NCI-H2227 treated with DMSO at 0.1 percent for 48 hours (cell line): ENCODE measurements at places on chromosomes 3 and 15.

DNA sequence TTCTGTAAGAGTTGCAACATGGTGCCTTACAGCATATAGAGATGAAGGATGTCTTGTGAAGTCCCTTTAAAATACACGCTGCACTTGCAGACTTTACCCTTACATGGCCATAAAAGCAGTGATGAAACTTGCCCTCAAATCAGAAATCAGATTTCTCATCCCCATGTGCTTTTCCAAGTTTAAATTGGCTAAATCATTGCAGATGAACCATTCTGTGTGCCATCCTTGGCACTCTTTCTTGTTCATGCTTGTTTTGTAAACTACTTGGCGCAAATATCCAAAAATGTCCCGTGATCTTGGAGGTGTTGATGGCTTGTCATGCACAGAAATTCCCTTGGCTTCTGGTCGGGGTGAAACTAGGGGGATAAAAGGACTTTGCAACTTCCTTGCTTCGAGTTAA lies 135.7 kb downstream of the LRIG1 start:
- DNase-seq = no peak

DNA sequence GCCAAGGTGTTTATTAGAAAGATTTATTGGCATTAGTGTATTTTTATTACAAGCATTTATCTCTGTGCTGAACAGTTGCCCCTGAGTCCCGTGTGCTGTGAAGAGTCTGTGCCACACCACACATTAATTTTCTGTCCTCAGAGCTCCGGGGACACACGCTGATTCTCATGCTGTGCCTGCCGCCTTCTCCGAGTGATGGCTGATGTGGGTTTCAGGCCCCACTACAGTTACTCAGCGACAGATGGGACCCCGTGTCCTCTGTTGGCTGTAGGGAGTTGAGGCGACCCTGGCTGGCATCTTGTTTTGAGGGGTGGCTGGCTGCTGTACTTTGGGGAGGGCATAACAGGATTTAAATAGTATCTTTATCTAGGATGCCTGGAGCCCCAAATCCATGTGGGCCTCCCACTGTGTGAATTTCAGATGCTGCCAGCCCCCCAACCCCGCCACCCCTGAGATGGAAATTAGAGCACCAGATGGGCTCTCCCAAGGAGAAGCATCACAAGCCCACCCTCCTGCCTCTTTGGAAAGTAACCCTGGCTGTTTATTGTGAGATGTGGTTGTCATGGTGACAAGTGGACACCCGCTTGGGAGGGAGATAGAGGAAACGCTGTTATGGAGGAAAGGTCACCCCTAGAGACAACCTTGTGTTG lies 185.6 kb downstream of the APBA2 start:
- peak; percentile 21 for DNase-seq

GRCh38 chr3:184325715-184326369 lies 11.4 kb downstream of the EIF4G1 start:
- DNase-seq = no peak

DNA sequence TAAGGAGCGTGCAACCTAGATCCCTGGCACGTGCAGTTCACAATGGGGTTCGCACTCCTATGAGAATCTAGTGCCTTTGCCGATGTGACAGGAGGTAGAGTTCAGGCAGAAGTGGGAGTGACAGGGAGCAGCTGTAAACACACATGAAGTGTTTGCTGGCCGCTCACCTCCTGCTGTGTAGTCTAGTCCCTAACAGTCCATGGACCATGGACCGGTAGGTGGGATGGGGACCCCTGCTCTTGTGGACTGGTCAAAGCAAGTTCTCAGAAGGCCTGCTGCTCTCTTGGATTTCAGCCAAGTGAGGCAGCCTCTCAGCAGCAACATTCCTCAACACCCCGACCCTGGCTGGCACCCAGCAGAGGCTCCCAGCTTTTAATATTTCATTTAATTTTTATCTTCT lies 58.2 kb upstream of the SNRPA1 start:
- no peak for DNase-seq

GRCh38 chr3:20742903-20743552 lies 557.0 kb upstream of the SGO1 start:
- DNase-seq = no peak

- DNase-seq = no peak
Measured at GRCh38 chr3:21185816-21186314, 565.1 kb downstream of the ZNF385D start.

DNA sequence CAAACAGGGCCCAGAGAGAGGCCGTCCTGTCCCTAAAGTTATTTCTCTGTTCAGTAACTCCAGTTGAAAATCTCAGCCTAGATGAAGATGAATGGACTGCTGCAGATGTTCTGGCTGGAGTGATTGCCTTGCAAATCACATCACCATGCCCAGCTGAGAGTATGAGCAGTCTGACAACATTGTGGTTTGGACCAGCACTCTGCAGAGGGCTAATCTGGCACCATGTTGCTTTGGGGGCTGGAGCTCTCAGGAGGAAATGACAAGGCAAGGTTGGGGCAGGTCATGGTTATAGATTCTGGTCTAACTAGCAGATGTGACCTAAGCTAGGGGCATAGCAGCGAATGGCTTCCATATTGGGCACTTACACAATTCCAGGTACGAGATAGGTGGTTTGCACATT lies 314.2 kb downstream of the CLSTN2 start:
- no peak for DNase-seq

DNA sequence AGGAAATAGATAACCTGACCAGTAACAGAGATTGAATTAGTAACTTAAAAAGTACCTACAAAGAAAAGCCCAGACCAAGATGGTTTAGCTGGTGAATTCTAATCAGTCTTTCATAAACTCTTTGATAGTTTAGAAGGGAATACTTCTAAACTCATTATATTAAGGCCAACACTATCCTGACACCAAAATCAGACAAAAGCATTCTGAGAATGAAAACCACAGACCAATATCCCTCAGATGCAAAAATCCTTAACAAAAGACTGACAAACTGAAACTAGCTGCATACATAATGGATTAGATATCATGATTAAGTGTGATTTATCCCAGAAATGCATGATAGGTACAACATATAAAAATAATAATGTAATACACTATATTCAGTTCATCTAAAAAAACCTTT lies 115.6 kb downstream of the RFX7 start:
- DNase-seq = no peak

- DNase-seq = no peak
Measured at GRCh38 chr3:117531078-117531767, 821.6 kb downstream of the TUSC7 start.

- DNase-seq = no peak
Measured at GRCh38 chr3:187746442-187747281, 1.4 kb upstream of the BCL6 start.

DNA sequence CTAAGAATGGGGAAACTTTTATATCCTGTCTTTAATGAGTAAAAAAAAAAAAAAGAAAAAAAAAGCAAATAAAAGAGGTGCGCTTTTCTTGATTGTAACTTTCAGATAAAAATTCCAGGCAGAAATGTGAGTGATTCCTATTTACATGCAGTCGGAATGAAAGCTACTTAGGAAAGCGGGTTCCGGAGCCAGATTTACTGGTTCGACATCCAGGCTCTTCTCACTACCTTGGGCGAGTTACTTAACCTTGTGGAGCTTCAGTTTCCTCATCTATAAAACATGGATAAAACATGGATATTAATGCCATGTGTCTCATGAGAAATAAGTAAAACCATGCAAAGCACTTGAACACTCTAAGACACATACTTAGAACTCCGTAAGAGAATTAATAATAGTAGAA lies 169.2 kb downstream of the TP63 start:
- no peak for DNase-seq

DNA sequence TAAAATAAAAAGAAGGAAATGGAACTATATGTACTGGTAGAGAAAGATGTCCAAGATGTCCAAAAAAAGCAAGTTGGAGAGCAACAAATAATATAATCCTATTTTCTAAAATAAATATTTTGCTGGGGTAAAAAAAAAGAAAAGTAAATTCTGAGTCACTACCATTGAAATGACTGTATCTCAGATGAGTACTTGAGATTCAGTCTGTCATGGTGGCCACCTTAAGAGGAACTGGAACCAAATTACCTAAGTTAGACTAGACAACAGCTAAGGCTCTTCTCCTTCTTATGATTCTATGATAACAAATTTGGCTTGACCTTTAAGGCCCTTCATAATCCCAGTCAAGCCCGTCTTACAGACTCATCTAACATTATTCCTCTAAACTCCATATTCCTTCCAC lies 270.6 kb upstream of the HES1 start:
- DNase-seq = no peak

DNA sequence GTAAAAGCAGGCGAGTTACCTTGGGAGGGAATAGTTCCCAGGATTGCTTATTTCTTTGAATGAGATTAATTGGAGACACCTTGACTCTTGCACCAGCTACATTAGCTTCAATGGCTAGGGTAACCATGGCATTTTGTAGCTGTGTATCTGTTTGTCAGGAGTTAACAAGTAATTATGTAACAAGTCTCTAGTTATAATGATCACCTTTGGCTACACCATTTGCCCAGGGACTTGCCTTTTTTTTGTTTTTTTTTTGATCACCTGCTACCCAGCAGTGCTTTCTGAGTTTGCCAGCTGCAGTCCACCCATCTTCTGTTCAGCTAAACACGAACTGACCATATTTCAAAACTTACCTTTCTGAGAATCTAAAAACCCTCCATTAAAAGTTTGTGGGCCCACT lies 2.2 kb downstream of the MED12L start:
- no peak for DNase-seq

GRCh38 chr15:51229907-51230330 lies 108.5 kb downstream of the CYP19A1 start:
- no peak for DNase-seq

- no peak for DNase-seq
Measured at GRCh38 chr3:55555873-55556618, 68.9 kb upstream of the WNT5A start.

GRCh38 chr15:89599021-89599420 lies 23.8 kb downstream of the TICRR start:
- no peak for DNase-seq

GRCh38 chr3:144457758-144458157 lies 486.1 kb downstream of the DIPK2A start:
- DNase-seq = no peak

GRCh38 chr15:68751622-68752021 lies 69.1 kb downstream of the ANP32A start:
- DNase-seq = no peak

DNA sequence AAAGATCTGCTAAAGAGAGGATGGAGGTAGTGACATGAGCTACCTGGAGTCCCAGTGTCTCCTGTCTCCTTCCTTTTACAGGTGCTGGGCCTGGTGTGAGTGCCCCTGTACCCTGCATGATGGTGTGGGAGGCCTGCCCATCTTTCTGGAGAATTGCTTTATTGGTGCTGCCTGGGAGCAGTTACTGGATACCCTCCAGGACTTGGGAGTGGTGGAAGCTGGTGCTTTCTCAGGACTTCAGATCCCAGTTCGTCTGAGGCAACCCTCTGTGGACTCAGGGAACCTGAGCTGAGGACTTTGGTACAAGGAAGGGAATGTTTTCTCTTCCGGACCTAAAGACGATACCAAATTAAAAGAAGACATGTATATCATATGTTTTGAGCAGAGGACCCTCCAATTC lies 18.3 kb upstream of the NUDT16 start:
- DNase-seq = no peak

- DNase-seq = no peak
Measured at GRCh38 chr3:63240381-63240902, 37.7 kb upstream of the SYNPR start.

DNA sequence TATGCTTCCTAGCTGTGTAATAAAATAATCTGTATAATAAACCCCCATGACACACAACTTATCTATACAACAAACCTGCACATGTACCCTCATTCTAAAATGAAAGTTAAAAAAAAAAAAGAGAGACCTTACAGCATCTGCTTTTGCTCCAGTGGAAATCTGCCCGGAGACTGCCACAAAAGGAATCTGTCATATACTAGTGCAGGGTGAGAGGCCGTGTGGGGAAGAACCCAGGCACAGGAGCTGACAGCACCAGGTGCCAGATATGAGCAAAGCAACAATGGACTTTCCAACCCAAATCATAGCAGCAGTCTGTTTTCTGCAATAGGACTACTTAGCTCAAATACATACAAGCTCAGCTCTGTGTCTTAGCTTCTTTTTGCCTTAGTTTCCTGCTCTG lies 346.5 kb downstream of the ROBO1 start:
- no peak for DNase-seq

- DNase-seq = no peak
Measured at GRCh38 chr3:196012481-196012880, 69.4 kb downstream of the TFRC start.

GRCh38 chr3:54421943-54422342 lies 299.6 kb downstream of the CACNA2D3 start:
- no peak for DNase-seq

GRCh38 chr15:101303408-101303807 lies 8.4 kb upstream of the SNRPA1 start:
- no peak for DNase-seq

- no peak for DNase-seq
Measured at GRCh38 chr3:23741036-23741706, 64.6 kb upstream of the UBE2E1 start.
